ENCODE measurements at places on chromosomes 11 and 22.

GRCh38 chr11:94671553-94672366 is 96.4 kb upstream of the AMOTL1 start:
- peak; percentile 32 for DNase-seq

DNA sequence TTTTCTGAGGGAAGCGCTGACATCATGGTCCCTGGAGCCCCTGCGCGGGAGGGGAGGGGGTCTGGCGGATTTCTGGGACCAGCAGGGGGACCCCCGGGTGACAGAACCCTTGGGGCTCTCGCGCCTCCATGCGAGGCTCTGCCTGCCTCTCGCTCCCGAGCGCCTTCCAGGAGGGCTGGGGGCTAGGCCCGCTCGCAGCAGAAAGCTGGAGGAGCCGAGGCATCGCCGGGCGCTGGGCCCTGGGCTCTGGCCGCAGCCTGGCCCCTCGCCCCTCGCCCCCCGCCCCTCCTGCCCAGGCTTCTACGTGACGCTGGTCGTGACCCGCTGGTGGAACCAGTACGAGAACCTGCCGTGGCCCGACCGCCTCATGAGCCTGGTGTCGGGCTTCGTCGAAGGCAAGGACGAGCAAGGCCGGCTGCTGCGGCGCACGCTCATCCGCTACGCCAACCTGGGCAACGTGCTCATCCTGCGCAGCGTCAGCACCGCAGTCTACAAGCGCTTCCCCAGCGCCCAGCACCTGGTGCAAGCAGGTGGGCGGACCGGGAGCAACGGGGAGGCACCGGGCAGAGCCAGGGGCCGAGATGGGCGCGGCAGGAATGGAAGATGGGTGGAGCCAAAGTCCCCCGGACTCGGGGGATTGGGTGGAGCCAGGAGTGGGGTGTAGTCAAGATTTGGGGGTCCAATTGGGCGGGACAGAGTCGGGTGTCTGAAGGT is 5.4 kb downstream of the BEST1 start:
- DNase-seq, result no peak

DNA sequence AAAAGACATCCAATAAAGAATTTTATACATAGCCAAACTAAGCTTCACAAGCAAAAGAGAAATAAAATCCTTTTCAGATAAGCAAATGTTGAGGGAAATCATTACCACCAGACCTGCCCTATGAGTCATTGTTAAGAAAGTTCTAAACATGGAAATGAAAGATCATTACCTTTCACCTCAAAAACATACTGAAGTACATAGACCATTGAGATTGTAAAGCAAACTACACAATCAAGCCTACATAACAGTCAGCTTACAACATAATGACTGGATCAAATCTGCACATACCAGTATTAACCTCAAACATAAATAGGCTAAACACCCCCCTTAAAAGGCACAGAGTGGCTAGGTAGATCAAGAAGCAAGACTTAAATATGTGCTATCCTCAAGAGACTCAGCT is 501.0 kb upstream of the LUZP2 start:
- DNase-seq, result peak; percentile 18

- peak; percentile 60 for DNase-seq
Observed at GRCh38 chr11:12177739-12178338, 67.4 kb downstream of the MICAL2 start.

- no peak for DNase-seq
Observed at GRCh38 chr22:37363261-37363992, 63.9 kb downstream of the ELFN2 start.

DNA sequence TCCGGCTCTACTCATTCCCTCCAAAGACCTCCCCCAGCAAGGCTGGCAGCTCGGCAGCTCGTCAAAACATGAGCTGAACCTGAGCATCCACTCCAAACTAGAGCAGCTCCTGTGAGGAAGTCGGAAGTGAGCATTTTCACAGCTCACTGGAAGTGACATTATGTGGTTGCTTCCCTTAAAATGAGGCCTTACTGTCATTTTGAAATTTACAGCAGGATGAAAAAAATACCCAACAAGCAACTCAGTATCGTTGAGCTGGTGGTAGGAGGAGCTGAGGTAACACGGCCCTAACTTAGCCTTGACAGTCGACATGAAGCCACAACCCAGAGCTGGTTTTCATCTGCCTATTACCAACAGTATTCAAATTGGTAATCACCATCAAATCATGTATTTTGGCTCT is 38.0 kb upstream of the ARFGAP3 start:
- DNase-seq, result no peak

- no peak for DNase-seq
Observed at GRCh38 chr11:123567466-123567865, 87.0 kb downstream of the SCN3B start.

DNA sequence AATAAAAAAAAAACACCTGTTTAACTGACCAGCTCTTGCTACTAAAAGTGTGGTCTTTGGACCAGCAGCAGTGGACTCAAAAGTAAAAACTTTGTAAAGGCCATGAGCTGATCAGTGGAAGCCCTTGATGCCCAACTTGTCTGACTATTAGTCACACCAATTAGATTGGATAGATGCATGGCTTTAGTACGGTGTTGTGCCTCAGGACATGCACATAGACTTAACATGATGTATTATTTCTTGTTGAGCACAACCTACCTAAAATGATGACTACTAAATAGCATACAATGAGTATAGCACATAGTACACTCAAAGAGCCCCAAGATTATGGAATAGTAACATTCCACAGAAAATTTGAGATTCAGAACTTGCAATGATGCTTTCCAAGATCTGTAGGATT is 95.1 kb upstream of the FIBIN start:
- DNase-seq, result no peak

DNA sequence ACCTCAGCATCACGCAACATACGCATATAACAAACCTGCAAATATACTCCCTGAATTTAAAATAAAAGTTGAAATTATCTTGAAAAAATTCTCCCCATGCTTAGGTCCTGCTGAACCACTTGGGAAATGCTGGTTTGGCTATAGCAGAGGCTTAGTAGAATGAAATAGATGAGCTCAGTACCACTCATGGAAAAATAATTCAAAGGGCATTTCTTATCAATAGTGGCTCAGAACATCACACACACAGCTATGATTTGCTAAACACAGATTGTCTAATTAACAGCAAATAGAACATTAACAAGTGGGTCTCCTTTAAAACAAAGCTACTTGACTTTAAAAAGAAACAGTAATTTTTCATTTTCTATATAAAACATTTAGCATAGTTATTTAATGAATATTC is 21.5 kb downstream of the ELMOD1 start:
- no peak for DNase-seq

DNA sequence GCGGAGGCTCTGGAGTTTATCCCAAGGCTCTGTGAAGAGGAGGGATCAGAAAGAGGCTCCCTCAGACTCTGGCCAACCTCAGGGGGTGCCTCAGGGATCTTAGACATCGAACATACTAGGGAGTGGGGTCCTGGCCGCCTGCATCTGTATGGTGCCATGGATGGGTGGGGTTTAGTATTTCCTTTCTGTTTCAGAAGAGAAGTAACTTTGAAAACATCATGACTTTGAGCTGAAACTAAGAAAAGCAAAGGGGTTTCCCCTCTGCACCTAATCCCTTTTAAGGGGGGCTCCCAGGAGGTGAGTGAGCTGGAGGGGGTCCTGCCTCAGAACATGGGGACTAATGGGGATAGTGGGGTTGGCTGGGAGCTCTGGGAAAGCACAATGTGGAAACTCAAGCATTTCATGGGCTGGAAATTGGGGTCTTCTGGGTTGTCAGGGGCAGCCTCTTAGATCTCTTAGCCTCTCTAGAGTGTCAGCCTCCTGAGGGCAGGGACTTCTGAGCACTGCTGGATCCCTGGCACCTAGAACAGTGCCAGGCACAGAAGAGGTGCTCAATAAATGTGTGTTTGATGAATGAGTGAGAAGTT is 11.8 kb upstream of the SSTR3 start:
- DNase-seq, result no peak

DNA sequence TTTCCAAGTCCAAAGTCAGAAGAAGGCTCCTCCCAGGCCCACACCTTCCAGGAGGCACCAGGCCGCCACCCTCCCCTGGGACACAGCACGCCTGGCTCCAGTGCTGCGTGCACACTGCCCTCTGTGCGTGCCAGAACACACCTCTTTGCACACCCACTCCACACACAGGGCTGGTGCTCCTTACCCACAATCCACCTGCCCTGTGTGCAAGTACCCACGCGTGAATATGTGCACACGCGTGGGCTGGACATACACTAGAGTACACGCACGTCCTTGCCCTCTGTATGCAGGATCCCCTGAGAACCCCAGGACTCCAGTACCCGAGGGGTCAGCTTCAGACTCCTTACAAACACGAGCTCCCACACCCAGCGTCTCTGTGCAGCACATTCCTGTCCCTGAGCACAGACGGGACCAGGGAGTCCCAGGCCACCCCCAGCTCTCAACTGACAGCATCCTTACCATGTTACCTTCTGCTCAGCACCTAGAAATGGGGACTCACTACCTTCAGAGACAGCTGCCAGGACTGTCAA is 2.8 kb downstream of the DUSP8 start:
- no peak for DNase-seq

GRCh38 chr11:72394416-72394815 is 39.9 kb downstream of the CLPB start:
- no peak for DNase-seq

GRCh38 chr11:130423541-130424142 is 4.8 kb downstream of the ADAMTS8 start:
- no peak for DNase-seq

DNA sequence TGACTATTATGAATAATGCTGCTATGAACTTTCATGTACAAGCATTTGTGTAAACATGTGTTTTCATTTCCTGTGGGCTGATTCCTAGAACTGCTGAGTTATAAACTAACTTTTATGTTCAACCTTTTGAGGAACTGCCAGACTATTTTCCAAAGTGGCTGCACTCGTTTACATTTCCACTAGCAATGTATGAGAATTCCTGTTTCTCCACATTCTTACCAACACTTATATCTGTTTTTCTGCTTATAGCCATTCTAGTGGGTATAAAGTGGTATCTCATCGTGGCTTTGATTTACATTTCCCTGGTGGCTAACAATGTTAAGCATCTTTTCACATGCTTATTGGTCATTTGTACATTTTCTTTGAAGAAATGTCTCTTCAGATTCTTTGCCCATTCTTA is 35.2 kb upstream of the SCUBE2 start:
- DNase-seq, result no peak

DNA sequence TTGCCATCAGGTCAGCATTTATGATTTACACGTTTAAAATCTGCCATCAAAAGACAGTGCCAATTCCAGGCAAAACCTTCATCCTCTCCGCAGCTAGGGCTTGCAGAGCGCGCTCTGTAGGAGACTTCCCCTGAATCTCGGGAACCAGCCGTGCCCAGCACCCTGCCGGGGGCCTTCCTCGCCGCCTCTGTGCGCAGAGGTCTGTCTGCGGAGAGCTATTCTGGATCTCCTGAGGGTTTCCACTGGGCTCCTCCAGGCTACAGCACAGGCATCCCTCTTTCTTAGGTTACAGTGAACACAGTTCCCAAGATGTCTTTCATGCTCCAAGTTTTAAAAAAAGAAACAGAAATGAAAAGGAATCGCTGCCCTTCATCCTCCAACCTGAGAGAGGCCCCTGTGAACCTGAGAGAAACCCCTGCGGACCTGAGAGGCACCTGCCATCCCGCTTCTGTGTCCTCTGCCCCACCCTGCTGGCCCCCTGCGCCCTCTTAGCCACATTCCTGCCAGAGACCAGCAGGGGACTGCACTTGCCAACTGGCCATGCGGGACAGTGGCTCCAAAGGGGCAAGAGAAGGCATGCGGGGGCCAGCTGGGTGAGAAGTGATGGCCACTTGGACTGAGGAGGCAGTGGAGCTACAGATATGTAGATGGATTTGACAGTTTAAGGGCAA is 16.1 kb downstream of the TP53AIP1 start:
- no peak for DNase-seq

- peak; percentile 65 for DNase-seq
Observed at GRCh38 chr11:31487848-31488247, 21.6 kb downstream of the IMMP1L start.

DNA sequence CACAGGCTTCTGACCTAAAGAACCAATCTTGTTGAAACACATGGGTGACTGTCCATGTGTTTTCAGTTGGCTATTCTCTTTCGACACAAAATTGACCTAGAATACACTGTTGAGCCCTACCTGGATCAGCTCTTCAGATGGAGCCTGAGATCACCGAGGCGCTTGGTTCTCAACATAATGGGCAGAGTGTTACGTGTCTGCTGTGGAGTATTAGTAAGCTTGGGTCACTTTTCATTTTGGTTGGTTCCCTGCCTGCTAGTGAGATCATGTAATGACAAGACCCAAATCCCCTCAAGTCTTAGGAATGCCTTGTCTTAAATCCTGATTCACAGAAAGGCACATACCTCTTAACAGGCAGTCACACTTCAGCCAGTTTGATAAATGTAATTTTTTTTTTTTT is 8.7 kb downstream of the MED19 start:
- no peak for DNase-seq

DNA sequence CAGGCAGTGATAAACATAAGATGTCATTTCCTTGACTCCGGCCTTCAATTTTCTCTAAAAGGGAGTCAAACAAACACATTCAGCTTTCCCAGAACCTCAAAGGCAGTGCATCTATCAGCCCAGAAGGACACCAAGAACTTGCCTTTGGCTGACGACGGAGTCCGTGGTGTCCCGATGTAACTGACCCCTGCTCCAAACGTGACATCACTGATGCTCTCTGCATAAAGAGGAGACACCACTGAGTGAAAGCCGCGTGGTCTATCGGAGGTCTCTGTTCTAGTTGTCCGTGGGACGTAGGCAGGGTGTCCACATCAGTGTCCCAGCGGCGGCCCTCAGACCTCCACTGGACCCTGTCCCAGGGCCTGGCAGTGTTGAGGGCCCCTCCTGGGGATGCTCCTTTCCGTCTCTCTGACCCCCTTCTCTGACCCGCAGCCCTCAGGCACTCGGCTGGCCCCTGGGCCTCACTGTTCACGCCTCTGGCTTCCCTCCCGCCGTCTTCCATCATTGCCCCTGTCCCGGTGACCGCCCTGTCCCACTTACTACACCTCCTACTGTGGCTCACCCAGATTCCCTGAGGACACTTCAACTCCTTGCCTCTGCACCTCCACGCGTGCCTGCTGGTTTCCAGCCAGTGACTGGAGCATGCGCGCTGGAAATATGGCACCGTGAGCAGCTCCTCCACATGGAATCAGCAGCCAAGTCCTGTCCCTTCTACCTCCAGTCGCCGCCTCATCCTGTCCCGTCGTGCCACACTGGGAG is 70.4 kb downstream of the NCAPD3 start:
- no peak for DNase-seq

GRCh38 chr11:100963375-100963774 is 166.2 kb downstream of the PGR start:
- peak; percentile 6 for DNase-seq
